ENCODE measurements at places on chromosomes 12 and 14.

- DNase-seq, result no peak
Measured at GRCh38 chr14:104115131-104115600, 23.2 kb upstream of the KIF26A start.

GRCh38 chr12:65430571-65431306 is 152.3 kb downstream of the MSRB3 start:
- DNase-seq, result no peak

DNA sequence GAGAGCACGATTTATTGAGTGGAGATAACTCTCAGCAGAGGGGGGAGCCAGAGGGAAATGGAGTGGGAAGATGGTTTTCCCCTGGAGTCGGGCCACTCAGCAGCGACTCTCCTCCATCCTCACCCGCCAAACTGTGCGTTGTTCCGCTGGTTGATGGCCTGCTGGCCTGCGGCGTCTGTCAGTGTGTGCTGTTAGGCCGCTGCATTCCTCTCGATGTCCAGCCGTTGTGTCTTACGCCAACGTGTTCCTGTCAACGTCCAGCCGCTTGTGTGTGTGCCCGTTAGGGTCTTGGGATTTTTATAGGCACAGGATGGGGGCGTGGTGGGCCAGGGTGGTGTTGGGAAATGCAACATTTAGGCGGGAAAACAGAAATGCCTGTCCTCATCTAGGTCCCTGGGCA is 69.2 kb downstream of the PTPRQ start:
- DNase-seq, result no peak

DNA sequence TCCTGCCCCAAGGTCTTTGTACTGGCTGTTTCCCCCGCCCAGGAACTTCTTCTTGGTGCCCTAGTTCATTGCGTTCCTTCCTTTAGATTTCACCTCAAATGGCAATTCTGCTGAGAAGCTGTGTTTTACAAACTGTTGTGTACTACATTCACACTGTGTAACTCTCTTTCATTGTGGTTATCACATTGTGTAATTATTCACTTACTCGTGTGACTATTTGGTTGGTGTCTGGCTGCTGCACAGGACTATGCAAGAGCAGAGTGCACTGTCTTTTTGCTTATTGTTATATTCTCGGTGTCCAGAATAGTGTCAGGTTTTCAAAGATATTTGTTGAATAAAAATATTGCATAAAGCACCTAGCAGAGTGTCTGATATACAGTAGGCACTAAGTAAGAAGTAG is 177.2 kb upstream of the PRICKLE1 start:
- DNase-seq, result no peak

DNA sequence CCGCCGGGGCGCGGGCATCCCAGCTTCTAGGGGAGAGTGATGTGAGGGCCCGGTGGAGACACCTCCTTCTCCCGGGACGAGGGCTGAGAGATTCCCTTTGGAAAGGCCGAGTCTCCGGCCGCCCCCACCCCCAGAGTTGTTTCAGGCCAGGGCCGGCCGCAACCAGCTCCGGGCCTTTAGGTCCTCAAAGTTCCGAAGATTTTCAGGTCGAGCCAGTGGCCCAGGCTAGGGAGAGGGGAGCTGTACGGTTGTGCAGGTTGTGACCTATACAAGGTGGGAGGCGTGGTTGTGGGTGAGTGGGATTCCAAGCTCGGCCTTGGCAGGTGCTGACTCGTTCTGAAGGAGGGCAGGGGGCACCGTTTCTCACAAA is 18.4 kb upstream of the ANKRD33 start:
- no peak for DNase-seq

GRCh38 chr14:22896760-22897159 is 13.7 kb downstream of the REM2 start:
- DNase-seq, result no peak

All from stimulated activated CD4-positive, alpha-beta T cell treated with anti-CD3 and anti-CD28 coated beads, Interleukin-12 subunit alpha, Interleukin-12 subunit beta, amount 100 ng/mL, for 48 hours (primary cell).